Breast epithelium (tissue), 4 donors: ENCODE measurements at places on chromosomes 6 and 20. TPM values are rescaled to one million over a fixed set of nuclear protein-coding genes. Genes with fewer than 3 reads are reported as not detected.

The NKAIN4 gene
- total RNA-seq: not detected

The C6orf58 gene
- total RNA-seq: 0.66 TPM

The B3GAT2 gene
- not detected for total RNA-seq

The CNKSR3 gene
- total RNA-seq: 2.1 TPM

The PRDM13 gene
- total RNA-seq: not detected

The FOXF2 gene
- 1.6 TPM for total RNA-seq

The SLC39A7 gene
- total RNA-seq: 79.3 TPM

The C6orf15 gene
- total RNA-seq: 0.59 TPM

The ZNF133 gene
- 37.5 TPM for total RNA-seq

The KHDRBS2 gene
- not detected for total RNA-seq

The TREM1 gene
- 1.3 TPM for total RNA-seq

- DNase-seq: no peak
Measured at GRCh38 chr6:28683945-28684538, 158.4 kb downstream of the GPX5 start.

- DNase-seq: no peak
Measured at GRCh38 chr6:72283571-72283970, 338.3 kb upstream of the KCNQ5 start.

DNA sequence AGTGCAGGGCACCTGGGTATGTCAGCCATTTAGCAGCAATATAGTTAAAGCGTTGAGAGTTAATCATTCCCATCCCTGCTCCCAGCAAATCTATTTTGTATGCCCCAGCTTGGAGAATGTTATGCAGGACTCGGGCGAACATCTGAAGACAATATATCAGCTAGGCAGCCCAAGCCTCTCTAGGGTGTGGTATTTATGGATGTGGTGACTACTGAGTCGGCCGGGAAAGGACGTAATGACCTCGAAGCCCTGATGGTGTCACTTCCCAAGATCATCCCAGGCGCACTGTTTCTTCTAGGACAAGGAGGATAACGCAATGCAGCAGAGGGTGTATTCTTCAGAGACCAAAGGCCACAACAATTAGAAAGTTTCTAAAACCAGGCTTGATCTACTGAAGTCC lies 63.6 kb upstream of the FAM184A start:
- DNase-seq: no peak

DNA sequence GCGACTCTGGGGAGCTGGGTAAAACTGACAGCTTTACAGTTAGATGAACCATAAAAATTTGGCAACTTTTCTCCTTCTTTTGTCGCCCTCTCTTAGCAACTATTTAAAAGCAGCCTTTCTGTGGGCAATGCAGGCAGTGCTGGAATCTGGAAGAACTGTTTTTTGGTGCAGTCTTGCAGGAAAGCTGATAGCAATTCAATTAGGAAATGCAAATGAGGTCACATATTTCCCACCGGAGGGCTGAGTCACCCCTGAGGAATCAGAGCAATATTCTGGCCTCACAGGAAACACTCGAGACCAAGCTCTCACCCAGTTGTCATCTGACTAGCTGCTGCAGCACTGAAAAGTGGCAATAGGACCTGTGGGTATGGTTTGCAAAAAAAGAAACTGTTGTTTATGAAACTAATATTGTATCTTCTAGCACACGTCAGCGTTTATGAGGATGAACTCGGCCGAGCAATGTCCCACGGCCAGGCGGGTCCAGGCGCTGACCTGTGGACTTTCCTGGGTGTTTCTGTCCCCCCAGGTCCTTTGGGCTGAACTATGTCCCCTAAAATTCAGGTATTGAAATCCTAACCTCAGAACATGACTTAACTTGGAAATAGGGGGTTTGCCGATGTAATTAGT lies 312.3 kb downstream of the TAF4 start:
- DNase-seq: no peak

- no peak for DNase-seq
Measured at GRCh38 chr6:7176208-7176607, 68.4 kb downstream of the RREB1 start.

GRCh38 chr20:44392088-44392775 lies 36.7 kb downstream of the HNF4A start:
- no peak for DNase-seq

DNA sequence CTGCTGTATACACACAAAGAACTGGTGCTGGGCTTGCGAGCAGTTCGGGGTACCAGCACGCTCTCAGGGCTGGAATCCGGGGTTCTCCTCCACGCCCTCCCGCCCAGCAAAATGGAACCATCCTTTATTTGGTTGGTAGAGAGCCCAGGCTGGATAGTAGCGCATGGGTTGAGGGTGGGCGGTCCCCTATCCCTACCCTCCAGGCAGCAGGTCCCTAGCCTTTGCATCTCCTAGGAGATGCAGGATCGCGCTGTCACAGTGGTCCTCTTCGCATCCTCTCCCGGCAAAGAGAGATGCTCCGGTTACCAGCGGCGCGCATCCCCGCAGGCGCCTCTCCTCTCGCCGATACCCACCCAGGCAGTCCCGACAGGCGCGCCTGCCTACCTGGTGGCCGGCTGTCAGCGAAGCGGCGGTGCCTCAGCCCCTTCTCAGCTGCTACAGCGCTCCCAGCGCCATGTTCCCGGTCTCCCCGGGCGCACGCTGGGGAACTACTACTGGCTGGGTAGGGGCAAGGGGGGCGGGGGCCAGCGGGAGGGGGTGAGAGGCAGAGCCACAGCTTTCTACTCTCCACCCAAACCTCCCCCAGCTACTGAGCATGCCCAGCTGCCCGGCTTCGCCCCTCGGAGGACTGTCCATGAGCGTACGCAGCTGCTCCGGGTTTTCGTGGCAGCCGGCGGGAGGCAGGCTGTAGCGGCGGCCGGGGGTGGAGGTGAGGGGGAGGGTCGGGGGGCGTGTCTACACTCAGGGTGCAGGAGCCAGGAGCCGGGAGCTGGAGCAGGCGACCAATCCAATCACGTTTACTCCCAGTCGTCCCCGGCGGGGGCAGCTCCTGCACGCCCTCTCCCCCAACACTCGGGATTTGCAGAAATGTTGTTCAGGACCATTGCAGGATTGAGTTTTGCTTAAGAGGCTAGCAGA lies at the start of gene PAK5:
Gene PAK5, minus strand, starts transcription at position 699 of the 918 bp plus-strand sequence. CDS start 194,748 bp downstream, outside the sequence.
- DNase-seq: no peak

- DNase-seq: peak; percentile 14
Measured at GRCh38 chr6:161139766-161140553, 133.9 kb downstream of the AGPAT4 start.

GRCh38 chr6:22091424-22091948 lies 205.3 kb downstream of the PRL start:
- DNase-seq: no peak

- DNase-seq: no peak
Measured at GRCh38 chr6:157513004-157513603, 132.1 kb downstream of the ZDHHC14 start.

DNA sequence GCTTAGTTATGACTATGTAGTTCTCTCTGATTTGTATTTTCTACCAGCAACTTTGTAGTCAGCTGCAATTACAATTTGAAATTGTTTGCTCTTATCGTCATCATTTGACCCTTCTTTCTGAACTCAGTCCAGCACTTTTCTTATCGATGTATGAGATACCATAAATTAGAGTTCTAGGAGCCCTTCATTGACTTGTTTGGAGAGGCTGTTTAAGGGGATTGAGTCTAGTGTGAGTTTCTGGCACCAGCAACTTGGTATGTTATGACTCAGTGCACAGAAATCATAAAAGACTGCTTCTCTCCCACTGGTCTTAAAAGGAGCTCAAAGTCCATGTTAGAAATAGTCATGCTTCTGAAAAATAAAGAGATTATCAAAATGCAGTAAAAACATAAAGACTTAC lies 190.3 kb downstream of the TENT5A start:
- no peak for DNase-seq

- DNase-seq: no peak
Measured at GRCh38 chr6:170451762-170452651, 101.1 kb downstream of the PSMB1 start.

- no peak for DNase-seq
Measured at GRCh38 chr6:135258970-135259369, 77.9 kb downstream of the MYB start.

- DNase-seq: no peak
Measured at GRCh38 chr6:119063491-119063890, 15.0 kb downstream of the FAM184A start.

DNA sequence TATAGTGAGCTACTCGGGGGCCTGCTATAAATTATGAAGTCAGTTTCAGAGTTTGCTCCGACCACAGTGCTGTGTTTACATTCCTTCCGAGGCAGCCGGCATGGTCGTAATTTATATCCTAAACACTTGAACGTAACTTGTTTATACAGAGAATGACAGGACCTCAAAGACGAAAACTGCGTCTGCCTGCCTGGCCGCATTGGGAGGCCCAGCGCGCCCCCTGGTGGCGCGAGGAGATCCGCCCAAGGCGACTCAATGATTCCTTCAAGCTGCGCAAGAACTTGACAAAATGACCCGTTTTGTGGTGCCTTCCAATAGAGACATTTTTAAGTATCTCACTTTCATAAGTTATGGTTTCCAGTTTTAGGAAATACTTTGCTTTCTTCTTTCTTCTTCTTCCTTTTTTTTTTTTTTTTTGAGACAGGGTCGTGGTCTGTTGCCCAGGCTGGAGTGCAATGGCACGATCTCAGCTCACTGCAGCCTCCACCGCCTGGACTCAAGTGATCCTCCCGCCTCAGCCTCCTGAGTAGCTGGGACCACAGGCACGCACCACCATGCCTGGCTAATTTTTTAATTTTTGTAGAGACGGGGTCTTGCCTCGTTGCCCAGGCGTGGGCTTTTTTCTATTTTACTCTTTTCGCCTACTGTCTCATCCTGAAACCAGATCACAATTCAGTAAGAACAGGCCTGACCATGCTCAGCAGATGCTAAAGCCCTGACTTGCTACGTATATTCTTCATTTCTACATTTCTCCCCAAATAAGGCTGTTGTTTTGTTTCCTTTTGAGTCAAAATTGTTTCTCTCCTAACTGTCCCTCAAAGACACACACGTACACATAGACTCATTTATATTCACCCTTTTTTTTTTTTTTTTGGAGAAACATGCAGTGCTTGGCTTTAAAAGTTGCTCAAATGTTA lies 7.8 kb downstream of the FOXF2 start:
- no peak for DNase-seq

- no peak for DNase-seq
Measured at GRCh38 chr20:428658-429200, 20.6 kb downstream of the RBCK1 start.

DNA sequence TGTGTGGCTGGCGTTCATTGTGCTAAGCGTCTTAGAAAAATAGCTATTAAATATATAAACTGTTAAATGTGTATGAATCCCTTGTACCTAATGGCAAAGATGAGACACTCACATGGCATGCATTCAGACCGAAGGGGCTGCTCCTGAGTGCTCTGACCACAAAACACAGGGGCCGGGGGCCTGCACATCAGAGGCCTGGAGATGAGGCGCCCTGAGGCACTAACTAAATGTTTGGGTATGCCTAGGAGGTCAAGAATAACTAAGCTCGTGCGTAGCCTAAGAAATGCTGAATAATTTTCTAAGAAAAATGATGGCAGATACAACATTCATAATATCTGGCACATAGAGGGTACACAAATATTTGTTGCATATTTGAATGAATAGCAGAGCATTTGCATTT lies 92.5 kb downstream of the PSMB1 start:
- DNase-seq: no peak

DNA sequence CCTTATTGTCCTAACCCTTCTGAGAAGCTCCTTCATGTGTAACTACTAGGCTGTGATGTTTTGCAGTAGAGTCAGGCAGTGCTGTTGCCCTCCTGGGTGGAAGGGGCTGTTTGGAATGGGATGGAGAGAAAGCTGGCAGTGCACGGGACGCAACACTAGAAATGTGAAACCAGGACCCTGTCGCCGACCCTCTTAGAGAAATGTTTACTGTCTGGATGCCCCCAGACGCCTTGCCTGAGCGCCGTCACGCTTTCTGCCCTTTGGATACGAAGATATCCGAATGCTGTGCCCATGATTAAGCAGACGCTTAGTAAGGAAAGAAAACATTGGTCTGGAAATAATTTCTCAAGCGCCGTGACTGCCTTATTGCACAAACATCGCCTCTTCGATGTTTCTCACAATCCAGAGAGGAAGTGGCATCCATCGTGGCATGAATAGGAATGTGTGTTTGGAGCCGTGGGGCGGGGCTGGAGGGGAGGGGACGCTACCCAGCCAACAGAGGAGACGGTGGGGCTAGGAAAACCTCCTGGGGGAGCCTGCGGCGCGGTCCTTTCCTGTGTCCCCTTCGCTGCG lies 661 bp upstream of the PPP1R14C start:
- peak; percentile 45 for DNase-seq

GRCh38 chr20:50561379-50562078 lies 51.3 kb downstream of the PTPN1 start:
- DNase-seq: no peak
